ENCODE measurements at places on chromosomes 13 and 19.

GRCh38 chr13:72678312-72678711 is 49.1 kb downstream of the MZT1 start:
- no peak for DNase-seq

- DNase-seq = no peak
Measured at GRCh38 chr13:81211713-81212112, 870.8 kb upstream of the SPRY2 start.

DNA sequence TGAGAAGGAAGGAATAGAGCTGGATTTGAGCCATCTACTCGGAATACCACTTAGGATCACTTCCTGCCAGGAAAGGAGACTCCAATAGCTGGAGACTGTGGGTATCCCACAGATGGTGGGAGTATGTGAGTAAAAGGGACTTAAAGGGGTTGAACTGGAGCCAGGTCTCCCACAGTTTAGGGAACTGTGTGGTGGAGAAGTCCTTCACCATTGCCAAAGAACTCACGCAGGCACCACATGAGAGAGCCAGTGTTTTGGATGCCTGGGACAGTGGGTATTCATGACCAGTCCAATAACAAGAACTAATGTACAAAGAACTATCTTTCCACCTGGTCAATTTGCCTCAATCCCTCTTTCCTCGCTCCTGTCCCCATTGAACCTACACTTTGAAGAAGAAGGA is 24.4 kb upstream of the MYCBP2 start:
- no peak for DNase-seq

DNA sequence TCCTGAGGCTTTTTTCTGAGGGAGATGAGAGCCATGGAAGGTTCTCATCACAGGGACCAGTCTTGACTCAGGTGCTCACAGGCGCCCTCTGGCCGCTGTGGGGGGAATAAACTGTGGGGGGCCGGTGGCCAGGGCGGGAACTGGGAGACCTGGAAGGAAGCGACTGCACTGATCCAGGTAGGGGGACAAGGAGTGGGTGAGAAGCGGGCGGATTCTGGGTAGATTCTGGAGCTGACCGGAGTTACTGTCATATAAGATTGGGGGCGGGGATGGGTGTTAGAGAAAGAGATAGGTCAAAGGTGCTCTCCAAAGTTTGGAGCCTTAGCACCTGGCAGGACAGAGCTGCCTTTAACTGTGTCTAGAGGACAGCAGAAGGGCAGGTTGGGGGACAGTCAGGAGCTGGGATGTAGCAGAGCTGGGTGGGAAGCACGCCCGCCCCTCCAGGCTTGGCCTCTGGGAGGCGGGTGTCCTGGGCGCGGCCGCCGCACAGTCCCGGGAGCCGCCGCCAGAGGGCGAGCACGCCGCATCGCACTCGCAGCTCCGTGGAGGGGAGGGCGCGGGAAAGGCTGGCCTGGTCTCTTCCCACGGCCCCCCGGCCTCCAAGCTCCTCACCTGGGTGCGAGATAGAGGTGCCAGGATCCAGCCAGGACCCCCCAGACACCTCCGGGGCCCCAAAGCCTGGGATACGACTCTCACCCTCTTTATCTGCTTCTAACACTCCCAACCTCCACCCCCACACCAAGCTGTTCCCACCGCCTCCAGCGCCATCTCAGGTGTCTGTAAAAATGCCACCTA is 4.2 kb upstream of the DAND5 start:
- DNase-seq = peak; percentile 59

DNA sequence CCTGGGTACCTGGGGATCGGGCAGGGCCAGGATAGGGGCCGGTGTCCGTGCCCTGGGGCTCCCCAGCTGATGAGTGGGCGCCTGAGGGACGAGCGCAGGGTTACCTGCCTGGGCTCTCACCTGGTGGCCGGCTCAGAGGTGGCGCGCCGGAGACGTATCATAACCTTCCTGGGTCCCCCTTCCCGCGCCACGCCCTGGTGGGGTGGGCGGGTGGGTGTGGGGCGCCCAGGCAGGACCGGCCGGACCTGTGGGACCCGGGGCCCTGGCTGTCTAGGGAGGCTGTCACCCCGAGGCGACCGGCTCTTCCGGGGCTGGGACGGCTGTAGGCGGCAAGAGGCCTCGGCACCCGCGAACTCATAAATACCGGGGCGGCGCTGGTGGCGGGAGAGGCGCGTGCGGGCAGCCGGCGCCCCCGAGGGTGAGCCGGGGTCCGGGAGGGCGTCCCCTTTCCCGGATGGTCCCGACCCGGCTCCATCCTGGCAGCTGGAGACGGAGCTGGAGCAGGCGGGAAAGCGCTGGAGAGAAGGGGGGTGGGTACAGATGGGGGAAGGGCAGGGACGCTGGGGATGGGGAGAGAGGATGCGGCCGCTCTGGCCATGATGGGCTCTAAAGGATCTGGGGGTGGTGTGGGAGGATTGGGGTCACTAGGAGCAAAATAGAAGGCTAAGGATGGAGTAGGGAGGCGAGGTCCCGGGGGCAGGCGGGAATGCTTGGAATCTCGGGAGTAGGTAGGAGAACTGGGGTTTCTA is at the start of gene ACP7:
Gene ACP7 (plus strand): TSS at position 386 of the 749 bp plus-strand sequence. CDS start 902 bp downstream, outside the sequence.
- DNase-seq = no peak

GRCh38 chr13:57837801-57838200 is 206.3 kb downstream of the PCDH17 start:
- DNase-seq = no peak

DNA sequence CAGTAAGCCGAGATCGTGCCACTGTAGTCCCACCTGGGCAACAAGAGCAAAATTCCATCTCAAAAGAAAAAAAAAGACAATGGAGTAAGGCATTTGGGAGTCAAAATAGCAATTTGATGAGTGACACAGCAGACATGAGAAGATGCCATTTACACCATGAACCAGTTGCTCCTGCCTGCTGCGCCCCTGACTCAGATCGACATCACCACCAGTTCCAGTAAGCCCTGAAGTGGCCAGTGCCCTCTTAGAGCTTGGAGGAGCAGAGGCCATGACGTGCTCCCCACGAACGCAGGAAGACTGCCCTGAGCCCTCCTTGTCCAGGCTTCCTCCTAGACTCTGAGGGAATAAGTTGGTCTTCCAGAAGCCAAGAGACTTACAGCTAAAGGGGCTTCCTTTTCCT is 339.2 kb downstream of the MYO16 start:
- no peak for DNase-seq

GRCh38 chr19:21430675-21431074 is 33.7 kb downstream of the ZNF493 start:
- no peak for DNase-seq

DNA sequence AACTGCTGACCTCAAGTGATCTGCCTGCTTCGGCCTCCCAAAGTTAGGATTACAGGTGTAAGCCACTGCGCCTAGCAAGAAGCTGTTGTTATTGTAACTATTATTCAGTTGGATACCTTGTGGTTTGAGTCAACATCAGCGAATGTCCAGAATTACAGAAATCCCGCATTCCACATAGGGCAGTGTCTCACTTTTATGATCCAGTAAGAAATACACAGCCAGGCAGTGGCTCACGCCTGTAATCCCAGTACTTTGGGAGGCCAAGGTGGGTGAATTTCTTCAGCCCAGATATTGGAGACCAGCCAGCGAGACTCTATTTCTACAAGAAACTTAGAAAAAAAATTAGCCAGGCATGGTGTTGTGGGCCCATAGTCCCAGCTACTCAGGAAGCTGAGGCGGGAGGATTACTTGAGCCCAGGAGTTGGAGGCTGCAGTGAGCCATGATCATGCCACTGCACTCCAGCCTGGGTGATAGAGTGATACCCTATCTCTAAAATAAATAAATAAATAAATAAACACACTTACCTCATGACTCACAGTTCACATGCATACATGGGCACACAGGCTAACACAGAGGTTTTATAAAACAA is 43.8 kb downstream of the SPTBN4 start:
- DNase-seq = no peak

DNA sequence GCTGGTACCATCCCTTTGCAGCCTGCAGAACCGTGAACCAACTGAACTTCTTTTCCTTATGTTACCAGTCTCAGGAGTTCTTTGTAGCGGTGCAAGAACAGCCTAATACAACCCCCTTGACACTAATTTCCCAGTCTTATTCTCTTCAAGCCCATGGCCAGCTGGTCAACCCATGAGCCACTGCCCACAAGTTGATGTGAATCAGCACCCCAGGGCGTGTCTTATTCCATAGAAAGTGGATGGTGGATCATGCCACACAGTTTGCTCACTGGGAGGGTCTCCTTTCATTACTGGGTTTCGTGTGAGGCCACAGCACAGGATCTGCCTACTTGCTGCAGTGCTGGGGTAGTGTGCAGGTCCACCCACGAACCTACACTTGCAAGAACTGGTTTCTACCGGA is 27.0 kb downstream of the TEX29 start:
- DNase-seq = no peak
